Amygdala (tissue), 56 donors: ENCODE measurements at places on chromosomes 4 and X.

DNA sequence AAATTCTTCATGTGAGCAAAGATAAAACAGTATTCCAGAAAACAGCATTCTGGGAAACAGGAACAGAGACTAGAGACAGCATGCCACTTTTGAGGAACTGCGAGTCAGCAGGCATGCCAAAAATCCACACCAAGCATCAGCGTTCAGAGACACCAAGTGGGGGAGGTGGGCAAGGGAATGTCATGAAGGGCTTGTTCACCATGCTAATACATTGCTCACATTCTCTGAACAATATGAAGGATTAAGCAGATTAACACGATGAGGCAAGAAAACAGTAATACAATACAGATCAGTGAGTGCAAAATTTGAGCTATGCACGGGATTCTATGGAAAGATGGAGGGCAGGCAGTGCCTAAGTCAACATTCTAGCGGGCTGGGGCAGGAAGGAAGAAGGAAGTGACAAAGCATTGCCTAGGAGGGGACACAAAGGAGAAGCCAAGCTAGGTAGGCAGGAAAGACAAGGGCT lies 278.3 kb downstream of the FBXW7 start:
- DNase-seq, result no peak

DNA sequence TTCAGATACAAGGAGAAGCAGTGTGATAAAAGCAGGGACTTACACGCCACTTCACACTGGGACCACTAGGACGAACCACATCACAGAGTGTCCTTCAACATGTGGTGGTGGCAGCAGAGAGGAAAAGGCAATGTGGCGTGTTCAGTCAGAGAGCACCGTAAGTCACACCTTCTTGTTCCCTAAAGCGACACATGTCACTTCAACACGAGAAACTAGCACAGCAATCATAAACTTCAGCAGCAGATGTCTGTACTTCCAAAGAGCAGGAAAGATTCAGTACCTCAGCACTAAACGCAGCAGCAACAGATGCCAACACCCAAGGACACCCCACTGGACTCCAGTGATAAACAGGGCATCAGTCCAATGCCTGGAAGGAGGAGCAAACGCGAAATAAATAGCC lies 96.7 kb downstream of the AREG start:
- DNase-seq, result no peak

DNA sequence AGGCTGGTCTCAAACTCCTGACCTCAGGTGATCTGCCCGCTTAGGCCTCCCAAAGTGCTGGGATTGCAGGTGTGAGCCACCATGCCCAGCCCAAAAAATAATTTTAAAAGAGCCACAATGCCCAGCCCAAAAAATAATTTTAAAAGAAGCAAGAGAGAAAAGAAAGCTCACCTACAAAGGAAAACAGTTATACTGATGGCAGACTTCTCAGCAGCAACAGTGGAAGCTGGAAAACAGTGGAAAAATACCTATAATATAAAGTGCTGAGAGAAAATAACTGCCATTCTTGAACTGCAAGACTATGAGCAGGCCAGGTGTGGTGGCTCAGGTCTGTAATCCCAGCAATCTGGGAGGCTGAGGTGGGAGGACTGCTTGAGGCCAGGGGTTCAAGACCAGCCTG lies 13.3 kb upstream of the HMGB2 start:
- no peak for DNase-seq

GRCh38 chr4:168860827-168861226 lies 149.2 kb downstream of the CBR4 start:
- DNase-seq, result no peak

DNA sequence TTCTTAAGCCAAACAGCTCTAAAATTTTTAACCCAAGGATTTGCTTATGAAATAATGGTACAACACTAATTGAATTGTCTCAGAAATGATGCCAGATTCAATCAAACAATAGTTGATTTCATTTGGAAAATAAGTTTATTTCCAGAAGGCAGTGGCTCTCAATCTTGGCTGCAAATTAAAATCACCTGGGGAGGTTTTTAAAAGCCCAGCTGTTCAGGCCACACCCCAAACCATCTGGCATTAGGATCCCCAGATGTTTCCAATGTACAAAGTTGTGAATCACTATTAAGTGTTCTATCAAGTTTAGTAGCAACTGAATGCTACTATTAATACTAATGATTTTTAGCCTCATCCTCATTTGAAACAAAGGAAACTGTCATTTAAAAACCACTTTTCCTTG lies 22.2 kb downstream of the TMEM184C start:
- no peak for DNase-seq

- no peak for DNase-seq
These were observed 17.0 kb upstream of the MAPK10 start for GRCh38 chr4:86376850-86377249.

DNA sequence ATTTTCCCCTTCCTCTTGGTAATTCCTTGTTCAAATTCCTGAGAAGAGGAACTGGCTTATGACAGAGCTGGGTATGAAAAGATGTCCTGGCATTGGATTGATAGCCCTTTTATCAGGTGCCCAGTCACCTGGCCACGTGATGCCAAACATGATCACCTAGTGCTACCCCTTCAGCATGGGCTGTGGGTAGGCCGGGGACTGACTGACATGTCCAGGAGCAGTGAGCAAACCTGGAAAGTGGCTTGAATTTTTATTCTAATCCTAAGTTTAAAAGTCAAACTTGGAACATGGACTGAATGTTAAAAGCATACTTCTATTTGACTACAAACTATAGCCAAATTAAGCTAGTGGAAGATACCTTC lies 99.7 kb upstream of the CXCL13 start:
- no peak for DNase-seq

- DNase-seq, result no peak
These were observed 68.7 kb upstream of the ADAD1 start for GRCh38 chr4:122309988-122310626.

DNA sequence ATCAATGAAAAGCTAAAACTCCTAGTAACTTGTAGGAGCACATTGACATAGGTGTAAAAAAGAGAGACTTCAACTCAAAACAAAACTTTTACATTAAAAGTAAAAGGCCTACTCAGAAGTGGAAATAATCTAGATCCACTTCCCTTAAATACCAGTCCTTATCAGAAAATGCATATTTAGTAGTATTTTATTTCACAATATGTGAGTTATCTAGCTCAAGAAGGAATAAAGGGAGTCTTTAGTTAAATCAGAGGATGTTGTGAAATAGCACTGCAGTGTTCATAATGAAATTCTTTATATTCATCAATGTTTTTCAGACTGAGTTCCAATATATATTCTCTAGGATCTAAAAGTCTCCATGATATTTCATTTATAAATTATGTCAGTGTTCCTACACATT lies 715.0 kb downstream of the GRID2 start:
- no peak for DNase-seq

GRCh38 chr4:118723369-118723768 lies 38.2 kb downstream of the METTL14 start:
- no peak for DNase-seq

DNA sequence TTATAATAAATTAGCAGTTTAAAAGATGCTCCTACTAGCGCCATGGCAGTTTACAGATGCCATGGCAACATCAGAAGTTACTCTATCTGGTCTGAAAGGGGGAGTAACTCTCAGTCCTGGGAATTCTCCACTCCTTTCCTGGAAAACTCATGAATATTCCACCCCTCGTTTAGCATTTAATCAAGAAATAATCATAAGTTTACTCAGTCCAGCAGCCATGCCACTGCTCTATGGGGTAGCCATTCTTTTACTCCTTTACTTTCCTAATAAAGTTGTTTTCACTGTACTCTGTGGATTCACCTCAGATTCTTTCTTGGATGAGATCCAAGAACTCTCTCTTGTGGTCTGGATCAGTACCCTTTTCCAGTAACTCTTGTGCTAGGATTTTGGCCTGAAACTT lies 52.3 kb downstream of the GUCY1B1 start:
- DNase-seq, result no peak

GRCh38 chrX:97907791-97908190 lies 1024.1 kb downstream of the RPA4 start:
- no peak for DNase-seq

DNA sequence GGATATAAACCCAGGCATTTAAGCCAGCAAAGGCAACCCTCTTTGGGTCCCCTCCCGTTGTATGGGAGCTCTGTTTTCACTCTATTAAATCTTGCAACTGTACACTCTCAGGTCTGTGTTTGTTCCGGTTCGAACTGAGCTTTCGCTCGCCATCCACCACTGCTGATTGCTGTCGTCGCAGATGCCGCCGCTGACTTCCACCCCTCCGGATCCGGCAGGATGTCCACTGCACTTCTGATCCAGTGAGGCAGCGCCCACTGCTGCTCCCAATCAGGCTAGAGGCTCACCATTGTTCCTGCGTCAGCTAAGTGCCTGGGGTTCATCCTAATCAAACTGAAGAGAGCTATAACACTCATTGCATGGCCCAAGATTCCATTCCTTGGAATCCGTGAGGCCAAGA lies 49.2 kb downstream of the ENOPH1 start:
- DNase-seq, result no peak

- no peak for DNase-seq
These were observed 45.1 kb downstream of the RHOH start for GRCh38 chr4:40241941-40242340.

DNA sequence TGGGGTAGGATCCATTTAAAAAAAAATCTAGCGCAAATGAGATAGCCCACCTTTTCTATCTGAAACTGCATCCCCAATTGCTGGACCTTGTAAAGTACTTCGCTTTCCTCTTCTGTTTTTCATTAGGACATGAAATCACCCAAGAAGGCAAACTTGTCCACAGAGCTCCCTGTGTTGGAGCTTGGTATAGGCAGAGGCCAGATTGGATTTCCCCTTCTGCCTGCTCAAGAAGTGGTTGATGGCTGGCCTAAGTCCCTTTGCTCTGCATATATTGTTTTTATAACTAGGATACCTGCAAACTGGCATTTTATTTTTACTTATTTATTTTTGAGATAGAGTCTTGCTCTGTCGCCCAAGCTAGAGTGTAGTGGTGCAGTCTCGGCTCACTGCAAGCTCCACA lies 28.4 kb downstream of the RNF4 start:
- no peak for DNase-seq

GRCh38 chr4:60805500-60806313 lies 394.4 kb upstream of the ADGRL3 start:
- DNase-seq, result no peak

DNA sequence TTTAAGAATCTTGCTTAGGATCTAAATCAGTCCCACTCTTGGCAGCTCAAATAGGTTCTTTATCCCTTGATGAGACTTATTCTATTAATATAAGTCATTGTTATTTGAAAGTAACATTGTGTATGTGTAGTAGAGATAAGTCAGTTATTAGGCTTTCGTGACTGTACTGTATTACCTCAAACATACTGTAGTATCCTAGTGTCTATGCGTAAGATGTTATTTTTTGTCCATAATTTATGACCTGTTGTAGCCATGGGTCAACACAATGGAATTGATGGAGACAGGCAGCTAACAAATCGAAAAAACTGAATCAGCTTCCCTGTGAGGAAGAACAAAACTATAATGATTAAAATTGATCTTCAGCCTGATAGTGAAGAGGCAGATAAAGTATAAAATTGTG lies 41.8 kb downstream of the CLCN3 start:
- no peak for DNase-seq

- DNase-seq, result no peak
These were observed 106.2 kb upstream of the FAT1 start for GRCh38 chr4:186829740-186830449.

DNA sequence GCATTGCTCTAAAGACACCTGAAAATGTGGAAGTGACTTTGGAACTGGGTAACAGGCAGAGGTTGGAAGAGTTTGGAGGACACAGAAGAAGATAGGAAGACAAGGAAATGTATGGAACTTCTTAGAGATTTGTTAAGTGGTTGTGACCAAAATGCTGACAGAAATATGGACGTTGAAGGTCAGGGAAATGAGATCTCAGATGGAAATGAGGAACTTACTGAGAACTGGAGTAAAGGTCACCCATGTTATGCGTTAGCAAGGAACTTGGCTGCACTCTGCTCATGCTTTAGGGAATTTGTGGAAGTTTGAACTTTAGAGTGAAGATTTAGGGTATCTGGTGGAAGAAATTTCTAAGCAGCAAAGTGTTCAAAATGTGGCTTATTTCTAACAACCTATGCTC lies 99.4 kb downstream of the FAM13A start:
- no peak for DNase-seq

DNA sequence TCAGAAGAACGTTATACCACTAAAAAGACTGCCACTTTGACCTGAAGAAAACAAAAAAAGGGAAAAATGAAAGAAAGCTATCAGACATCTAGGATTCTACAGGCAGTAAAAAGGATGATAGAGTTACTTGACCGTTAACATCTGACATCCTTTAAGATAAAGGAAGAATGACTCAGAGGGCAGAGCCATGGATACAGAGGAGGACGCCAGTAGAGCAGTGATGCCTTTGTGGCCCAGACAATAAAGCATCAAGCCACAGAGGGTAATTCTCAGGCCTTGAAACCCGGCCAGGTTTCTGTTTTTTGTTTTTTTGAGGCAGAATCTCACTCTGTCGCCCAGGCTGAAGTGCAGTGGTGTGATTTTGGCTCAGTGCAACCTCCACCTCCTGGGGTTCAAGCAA lies 9.5 kb upstream of the BEX1 start:
- no peak for DNase-seq

DNA sequence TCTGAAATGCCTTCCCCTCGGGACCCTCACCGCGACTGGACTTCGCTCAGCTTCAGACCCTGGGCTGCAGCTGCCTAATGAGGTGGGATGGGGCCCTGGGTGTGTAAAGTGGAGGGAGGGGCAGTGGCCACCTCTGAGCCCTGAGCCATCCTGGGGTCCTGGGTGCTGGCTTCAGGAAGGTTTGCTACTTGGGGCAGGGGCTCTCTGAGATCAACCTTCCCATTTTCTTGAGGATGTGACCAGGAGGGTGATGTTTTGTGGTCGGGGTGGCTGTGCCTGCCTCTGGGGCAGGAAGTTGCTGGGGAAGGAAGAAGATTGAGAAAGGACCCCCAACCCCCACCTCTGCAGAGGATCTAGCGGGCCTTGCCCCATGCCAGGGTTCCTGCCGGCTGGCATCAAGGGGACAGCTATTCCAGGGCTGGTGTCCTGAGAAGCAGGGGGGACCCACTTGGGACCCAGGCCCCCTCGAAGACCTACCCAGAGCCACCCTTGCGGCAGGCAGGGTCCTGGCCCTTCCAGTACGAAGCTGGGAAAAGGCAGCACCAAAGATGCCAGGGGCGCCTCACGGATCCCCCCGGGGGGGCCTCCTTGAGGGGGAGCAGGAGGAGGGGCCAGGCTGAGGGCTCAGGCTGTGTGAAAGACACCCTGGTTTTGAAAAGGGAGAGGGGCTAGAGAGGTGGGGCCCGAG lies 6.5 kb downstream of the SH3BP2 start:
- DNase-seq, result no peak

DNA sequence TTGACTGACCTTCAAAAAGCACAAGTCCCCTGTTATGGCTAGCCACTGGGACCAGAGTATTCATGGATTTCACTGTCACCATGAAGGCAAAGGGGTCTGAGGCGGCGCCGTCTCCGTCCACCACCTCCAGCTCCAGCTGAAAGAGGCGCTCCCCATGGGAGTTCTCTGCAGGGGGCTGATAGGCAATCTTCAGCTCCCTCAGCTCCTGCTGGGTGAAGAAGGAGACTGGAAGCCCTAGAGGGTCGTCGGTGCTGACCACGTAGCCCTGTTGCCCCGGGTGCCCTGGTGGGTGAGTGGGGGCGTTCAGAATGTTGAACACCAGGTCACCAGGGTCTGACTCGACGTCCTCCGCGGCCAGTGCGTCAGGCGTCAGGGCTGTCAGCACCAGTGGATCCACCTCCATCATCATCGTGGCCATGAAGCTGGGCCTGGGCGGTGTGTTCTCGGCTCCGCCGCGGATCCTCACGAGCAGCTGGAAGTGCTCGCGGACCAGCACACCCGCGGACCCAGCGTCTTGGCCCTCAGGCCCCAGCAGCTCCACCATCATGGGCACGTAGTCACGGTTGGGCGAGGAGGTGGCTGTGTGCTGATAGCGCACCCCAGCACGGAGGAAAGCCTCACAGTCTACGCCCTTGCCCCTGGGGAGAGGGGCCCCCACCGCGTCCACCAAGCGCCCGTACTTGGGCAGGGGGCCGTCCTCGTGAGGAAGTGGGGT lies 987 bp downstream of the FREM3 start:
- DNase-seq, result no peak
